ENCODE measurements at places on chromosomes 16 and 17.

- DNase-seq, result peak; percentile 54
These were observed 70.8 kb downstream of the XPO6 start for GRCh38 chr16:28140788-28141618.

DNA sequence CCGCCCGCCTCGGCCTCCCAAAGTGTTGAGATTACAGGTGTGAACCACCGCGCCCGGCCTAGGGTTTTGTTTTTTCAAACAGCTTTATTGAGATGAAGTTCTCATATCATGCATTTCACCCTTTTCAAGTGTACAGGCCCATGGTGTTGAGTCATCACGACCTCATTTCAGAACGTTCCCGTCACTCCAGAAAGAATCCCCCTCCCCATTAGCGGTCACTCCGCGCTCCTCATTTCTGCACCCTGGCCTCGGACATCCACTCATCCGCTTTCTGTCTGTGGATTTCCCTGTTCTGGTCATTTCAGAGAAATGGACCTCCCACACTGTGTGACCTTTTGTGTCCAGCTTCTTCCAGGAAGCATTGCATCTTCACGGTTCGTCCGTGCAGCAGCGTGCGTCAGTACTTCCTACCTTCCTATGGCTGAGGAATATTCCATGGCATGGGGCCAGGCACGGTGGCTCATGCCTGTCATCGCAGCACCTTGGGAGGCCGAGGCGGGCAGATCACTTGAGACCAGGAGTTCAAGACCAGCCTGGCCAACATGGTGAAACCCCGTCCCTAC, 135.2 kb upstream of the GSE1 start:
- DNase-seq, result no peak

GRCh38 chr17:1077581-1077985, 80.7 kb downstream of the TIMM22 start:
- DNase-seq, result no peak

GRCh38 chr16:81446907-81447268, 2.3 kb downstream of the CMIP start:
- DNase-seq, result no peak

DNA sequence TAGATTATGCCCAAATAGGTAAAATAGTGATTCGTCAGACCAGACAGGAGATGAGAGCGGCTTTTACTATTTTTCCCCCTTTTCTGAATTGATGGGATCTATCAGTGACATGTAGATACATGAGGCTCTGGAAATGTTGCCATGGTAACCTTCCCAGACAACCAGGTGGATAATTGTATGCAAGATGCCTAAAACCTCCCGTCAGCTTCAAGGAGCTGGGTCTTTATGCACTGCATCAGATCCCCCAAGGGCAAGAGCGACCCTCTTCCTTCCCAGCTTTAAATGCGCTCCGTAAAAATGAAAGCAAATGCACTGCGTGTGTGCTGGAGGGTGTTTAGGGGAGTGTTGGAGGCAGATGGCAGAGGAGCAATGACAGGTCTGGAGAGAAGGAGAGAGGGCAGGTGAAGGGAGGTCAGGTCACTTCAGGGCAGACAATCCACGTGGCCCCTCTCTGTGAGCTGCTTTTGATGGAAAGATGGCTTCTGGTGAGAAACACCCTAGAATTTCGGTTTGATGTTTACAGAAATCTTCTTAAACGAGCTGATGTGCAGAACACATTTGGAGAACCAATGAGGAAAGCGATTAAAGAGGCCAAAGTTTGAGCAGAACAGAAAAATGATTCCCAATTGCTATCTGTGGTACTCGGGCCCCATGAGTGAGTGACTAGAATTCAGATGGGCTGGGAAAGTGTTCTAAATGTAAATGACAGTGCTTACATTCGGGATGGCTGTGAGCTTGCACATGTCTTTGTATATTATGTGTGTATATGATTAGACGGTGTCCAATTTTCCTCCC, 461.7 kb upstream of the HSBP1 start:
- DNase-seq, result no peak

GRCh38 chr16:67444259-67445125, 13.6 kb downstream of the HSD11B2 start:
- DNase-seq, result no peak

Measured in activated CD4-positive, alpha-beta T cell treated with anti-CD3 and anti-CD28 coated beads, Interleukin-2, amount 50 U/mL, for 1 hour (primary cell).